ENCODE measurements at places on chromosomes 1 and 21.

DNA sequence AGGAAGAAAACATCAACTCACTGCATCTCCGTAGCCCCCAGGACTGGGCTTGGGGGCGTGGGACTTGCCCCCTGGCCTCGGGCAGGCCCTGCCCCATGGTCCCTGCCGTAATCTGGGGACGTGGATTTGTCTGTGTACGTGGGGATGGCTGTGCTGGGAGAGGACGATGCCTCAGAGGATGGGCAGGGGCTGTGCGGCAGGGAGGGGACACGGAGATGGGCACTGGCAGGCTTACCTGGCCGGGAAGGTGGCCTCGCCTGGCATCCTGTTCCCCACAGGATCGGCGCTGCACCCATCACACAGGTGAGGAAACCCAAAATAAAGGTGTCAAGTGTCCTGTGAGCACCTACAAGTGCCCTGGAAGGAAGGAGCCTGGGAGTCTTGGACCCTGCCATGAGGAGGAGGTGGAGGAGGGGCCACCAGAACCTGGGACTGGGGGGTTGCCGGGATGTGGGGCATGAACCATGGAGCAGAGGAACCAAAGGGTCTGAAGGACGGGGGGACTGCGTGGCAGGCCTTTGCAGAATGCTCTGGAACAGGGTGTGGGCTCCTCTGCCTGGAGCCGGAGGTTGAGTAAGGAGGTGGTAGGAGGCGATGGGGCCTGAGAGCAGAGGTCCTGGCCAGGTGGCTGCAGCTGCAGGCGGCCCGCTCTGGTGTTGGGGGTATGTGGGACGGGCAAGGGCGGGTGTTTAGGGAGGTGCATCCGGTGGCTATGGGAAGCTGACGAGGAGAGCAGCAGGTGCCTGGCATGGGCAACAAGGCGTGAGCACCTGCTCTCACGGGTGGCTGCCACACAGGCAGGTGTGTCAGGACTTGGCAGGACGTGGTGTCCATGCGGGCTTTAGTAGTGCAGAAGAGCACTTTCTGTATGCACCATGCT, 27.8 kb upstream of the LRRC3 start:
- peak; percentile 8 for DNase-seq

DNA sequence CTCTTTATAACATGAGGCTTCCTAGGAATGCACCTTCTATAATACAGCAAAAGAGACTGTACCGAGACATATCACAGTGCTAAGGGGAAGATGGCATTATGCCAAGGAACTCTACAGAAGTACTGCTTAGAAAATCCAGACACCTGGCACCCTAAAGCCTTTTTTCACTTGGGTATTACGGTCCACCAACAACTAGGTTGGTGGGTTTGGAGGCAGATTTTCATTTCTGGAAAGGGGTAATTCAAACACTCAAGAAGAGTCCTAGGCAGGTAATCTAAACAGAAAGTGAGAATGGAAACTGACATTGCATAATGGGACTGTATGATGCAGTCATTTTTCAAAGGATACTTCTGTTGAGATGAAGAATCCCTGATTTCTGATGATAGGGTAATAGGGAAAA, 19.6 kb downstream of the SCMH1 start:
- DNase-seq, result peak; percentile 83

- no peak for DNase-seq
These were observed 1.0 kb downstream of the ZBTB17 start for GRCh38 chr1:15974855-15975254.

- no peak for DNase-seq
These were observed 43.7 kb upstream of the MAB21L3 start for GRCh38 chr1:116067566-116067890.

DNA sequence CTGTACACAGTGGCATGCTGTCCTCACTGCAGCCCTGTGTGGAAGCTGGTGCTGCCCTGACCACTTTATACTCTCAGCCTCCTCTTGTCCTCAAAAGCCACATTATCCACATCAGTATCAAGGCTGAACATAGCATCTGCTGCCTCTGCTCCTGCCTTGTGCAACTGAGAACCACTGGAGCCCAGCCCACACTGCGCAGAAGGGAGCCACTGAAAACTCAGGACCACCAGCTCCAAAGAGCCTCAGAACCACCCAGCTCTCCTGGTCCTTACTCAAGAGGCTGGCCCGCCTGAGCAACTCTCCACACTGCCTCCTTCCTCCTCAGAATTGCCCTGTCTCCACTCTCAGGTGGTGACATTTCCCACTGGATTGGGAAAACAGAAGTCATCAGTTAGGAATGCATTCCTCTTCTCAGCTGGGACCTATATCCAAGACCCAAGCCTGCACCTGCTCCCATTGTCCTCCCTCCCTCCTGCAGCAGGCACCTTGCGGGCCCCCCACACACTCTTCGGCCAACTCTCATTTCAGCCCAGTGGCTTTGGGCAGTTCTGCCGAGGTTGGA, 7.0 kb upstream of the KISS1 start:
- DNase-seq, result no peak

DNA sequence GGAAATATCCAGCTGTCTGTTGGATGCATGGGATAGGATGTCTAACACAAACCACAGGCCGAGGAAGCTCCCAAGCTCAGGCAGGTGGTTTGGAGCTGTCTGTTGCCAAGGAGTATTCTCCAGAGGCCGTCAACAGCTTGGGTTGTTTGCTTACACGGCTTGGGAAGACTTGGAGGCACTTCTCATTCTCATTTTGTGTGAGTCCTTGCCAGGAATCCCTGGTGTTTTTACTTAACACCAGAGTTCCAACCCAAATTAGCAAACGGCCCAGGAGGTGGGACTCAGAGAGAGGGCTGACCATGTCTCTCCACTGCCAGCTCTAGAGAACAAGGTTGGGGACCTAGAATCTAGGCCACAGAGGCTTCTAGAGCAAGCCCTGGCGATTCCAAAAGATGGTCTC, 72.7 kb upstream of the FAM20B start:
- DNase-seq, result peak; percentile 97

GRCh38 chr1:111476761-111477309, 3.1 kb downstream of the C1orf162 start:
- no peak for DNase-seq

DNA sequence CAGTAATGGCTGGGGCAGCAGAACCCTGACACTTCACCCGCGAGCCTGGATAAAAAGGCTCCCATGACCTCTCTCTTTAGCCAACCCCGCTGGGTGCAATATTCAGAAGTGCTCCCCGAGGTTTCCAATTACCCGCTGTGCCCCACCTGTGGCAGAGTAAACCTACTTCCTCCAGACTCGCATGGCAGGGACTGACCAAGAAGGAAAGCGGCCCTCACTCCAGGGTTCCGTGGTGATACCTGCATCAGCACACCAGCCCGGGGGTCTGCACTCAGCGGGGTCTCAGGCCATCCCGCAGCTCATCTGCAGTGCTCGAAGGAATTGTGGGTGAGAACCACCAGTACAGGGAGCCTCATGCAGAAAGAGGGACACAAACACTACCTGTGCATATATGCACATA, 136.3 kb upstream of the FMN2 start:
- DNase-seq, result no peak

- no peak for DNase-seq
These were observed 53.6 kb upstream of the ASB17 start for GRCh38 chr1:75985827-75986226.

DNA sequence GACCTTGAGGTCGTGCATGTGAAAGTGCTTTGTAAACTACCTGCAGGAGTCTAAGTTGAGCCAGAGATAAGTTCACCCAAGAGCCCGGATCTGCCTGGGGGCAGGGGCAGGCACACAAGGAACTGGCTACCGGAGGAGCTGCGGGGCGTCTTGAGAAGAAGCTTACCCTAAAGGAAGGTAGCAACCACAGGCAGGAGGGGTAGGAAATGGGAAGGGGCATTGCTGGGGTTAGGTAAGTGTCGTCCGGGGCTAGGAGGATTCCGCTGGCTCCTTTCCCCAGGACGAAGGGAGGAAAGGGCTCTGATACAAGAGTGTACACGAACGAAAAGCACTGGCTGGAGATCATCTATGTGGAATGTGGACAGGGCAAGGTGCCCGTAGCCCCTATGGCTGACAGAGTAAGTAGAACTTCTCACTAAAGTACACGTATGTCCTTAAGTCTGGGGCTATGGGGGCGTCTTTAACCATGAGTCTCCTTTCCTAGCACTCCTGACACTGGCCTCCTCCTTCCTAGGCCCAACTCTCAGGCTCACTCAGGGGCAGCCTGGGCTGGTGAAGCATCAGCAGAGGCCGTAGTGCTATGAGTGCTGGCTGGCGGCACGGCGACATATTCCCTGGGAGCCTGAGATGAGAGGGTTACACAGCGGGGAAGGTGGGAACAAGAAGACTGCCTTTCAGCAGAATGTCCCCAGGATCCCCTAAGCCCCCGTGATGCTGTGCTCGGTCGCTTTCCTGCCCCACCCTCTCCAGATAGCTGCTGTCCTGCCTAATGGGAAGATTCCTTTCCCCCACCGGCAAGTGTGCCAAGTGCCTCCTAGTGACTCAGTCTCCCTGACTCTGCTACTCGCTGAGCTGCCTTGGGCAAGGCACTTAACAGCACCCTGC, 9.1 kb upstream of the GALNT2 start:
- DNase-seq, result no peak

DNA sequence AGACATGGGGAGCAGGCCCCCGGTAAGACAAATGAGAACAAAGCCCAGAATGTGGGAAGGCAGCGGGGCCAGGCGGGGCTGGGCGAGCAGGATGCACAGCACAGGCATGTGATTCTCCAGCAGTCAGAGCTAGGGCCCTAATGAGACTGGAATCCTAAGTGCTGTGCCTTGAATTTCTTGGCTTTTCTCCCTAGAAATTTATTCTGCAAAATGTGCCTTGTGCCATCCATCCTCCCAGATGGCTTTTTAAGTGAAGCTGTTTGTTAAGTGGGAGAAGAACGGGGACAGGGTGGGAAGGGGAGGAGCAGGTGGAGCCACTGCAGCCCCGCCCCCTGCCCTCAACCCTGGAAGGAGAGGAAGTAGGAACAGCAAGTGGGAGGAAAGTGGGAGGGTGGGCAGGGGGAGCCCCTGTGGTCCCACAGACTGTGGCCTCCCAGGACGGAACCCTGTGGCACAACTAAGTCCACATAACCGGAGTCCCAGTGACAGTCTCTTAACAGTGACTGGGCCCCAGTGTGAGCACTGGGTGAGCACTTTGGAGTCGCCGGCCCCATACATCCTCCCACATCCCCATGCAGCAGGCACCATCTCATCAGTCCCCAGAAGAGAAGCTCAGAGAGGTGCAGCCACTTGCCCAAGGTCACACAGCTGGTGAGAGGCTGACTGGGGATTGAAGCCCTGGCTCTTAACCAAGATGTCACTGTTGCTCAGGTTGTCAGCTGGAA, 216.9 kb downstream of the MATN1 start:
- DNase-seq, result no peak

- DNase-seq, result no peak
These were observed 25.6 kb upstream of the ENO1 start for GRCh38 chr1:8903908-8904650.

GRCh38 chr1:243930822-243931671, 81.0 kb upstream of the AKT3 start:
- DNase-seq, result no peak

GRCh38 chr1:78339490-78339889, 151.3 kb upstream of the PTGFR start:
- DNase-seq, result no peak

- peak; percentile 59 for DNase-seq
These were observed 110.5 kb upstream of the SERBP1 start for GRCh38 chr1:67540733-67541125.

DNA sequence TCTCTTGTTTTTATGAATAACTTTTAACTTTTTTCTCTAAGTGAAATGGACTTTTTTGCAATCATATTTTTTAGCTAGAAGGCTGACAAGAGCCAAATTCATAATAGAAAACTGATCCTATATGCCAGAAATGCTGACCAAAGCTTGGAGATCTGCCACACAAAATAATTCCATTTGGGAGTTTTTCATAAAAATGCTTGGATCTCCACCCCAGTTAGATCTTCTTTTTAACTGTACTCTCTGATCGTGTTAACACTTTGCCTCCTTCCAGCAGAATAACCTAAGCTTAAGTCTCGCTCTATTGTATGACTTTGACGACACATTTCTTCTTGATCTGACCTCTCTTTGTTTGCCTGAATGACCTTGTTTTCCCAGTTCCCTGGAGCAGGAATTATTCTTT, 16.8 kb downstream of the FLG2 start:
- no peak for DNase-seq

DNA sequence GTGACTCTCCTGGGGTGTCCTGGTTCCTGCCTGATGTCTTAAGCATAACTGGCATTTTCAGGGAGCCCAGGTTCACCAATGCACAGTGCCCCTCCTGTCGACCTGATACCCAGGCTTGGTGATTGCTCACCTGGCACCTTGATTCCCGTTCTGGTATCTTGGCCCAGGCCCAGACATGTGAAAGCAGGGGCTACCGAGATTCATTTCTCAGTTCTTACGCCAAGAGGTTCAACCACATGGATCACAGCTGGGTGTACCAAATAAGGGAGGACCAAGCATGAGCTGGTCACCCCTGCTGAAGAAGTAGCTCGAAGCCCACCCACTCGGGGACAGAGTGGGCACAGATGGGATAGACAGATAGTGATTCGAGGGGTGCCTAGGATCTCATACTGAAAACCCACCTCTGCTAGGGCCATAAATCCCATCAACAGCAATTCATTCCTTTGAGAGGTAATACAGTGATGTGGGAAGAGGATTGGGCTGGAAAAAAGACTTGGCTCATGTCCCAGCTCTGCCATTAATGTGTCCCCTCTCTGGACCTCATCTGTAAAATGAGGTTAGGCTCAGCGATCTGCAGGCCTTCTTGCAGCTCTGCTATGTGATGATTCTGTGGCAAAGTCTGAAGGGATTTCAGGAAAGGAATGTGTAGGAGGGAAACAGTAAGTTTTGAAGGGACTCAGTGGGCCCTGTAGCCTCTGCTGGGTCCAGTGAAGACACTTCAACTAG, 2.7 kb downstream of the EPHX1 start:
- peak; percentile 65 for DNase-seq

- DNase-seq, result no peak
These were observed 777.5 kb upstream of the ADGRL2 start for GRCh38 chr1:81023187-81023724.

DNA sequence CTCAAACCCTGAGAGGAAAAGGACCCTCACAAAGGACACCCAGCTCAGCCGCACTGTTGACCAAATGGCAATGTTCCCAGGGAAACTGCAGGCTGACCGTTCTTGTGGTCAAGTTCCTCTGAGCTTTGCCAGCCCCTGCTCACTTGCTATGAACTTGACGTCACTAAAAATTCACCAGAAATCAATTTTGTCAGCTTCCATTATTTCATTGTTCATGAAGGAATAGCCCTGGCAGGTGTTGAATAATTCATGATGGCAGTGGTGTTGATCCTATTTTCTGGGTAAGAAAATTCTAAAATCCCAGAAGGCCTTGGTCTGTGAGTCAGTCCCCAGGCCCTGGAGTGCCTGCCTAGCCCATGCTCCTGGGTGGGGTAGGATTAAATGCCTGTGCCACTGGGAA, 318.9 kb downstream of the ZNF326 start:
- DNase-seq, result no peak

GRCh38 chr1:9278585-9279153, 14.0 kb upstream of the SPSB1 start:
- no peak for DNase-seq

Measured in NCI-H2171 treated with DMSO at 0.1 percent for 48 hours (cell line).